ENCODE measurements at places on chromosomes 11 and 22. TPM values are rescaled to one million over a fixed set of nuclear protein-coding genes. Genes with fewer than 3 reads are reported as not detected.

DNA sequence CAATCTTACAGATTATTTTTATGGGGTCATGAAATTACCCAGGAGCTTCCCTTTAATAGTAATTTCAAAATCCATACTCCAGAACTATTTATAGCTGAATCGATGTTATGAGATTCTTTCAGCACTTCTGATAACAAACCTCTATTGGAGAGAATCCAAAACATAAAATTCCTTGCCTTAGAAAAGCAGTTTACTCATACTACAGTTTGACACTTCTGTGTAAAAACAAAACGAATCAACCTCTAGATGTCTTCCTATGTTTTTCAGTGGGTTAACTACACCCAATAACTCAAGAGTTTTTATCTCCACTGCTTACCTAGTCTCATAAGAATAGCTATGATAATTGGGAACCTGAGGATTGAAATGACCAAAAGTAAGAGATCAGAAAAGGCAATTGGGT is 35.6 kb downstream of the KIF18A start:
- no peak for DNase-seq

- DNase-seq = no peak
Observed at GRCh38 chr22:45285263-45286058, 712 bp downstream of the UPK3A start.

DNA sequence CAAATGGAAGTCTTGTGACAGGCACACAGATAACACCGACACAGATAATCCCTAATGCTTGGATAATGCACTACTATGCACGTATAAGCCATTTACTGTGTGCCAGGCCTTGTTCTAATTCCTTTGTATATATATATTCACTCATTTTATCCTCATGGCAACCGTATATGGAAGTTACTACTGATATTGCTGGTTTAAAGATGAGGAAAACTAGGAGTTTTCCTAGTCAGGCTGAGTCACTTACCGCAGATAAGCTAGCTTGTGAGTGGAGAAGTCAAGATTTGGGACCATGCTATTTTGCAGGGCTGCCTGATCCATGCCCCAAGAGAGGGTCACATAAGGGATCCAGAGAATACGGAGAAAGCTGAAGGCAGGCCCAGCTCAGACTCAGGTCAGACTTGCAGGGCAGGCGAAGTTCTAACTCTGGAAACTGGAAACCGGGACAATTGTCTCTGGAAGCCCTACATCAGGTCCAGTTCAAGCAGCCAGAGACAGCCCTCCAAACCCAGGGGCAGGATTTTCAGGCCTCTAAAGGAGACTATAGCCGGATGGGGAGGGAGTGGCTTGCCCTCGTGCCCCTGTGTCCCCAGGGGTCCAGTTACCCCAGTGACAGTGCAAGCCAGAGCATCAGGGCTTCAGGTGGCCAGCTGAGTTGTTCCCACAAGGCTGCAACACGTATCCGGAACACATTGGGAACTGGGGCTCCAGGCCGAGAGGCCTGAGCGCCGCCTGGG is 534.8 kb downstream of the INSC start:
- DNase-seq = no peak

- DNase-seq = no peak
Observed at GRCh38 chr11:130260742-130261141, 54.0 kb downstream of the ZBTB44 start.

The NRIP3 gene
- total RNA-seq = 1.1 TPM

The TSPAN18 gene
- total RNA-seq = 0.85 TPM

DNA sequence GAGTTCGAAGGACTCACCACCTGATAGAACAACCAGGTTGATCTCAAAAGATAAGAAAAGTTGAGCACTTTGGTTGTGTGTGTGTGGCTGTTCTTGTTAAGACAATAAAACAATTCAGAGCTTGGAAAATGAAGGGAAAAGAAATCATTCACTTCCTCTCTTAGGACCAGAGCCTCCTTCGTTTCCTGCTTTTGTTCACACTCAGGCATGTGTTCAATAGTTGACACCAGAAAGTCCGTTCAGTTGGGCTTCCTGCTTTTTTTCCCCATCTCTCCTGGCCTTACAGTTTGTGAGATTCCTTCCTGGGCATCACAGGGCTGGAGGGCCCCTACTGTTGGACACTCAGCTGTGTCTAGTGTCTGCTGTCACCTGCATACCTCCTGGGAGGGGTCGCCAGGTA is 48.0 kb downstream of the TSPAN18 start:
- DNase-seq = no peak

DNA sequence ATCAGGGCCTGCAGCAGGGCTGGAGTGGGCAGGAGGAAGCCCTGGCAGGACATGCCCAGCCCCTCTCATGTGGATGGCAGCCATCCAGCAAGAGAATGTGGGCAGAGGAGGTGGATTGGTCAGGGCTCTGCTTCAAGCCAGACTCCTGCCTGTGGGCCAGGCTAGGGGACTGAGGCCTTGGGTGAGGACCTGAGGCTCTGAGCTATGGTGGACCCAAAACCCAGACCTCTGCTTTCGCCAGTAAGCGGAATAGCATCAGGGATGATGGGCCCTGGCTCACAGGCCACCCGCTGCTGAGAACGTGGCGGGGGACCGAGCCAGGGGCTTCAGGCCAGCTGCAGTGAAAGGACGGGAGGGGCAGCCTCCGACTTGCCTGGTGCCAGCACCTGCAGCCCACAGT is 57.4 kb downstream of the LINC01488 start:
- no peak for DNase-seq

- DNase-seq = no peak
Observed at GRCh38 chr11:81915045-81915444, 818.6 kb downstream of the FAM181B start.

DNA sequence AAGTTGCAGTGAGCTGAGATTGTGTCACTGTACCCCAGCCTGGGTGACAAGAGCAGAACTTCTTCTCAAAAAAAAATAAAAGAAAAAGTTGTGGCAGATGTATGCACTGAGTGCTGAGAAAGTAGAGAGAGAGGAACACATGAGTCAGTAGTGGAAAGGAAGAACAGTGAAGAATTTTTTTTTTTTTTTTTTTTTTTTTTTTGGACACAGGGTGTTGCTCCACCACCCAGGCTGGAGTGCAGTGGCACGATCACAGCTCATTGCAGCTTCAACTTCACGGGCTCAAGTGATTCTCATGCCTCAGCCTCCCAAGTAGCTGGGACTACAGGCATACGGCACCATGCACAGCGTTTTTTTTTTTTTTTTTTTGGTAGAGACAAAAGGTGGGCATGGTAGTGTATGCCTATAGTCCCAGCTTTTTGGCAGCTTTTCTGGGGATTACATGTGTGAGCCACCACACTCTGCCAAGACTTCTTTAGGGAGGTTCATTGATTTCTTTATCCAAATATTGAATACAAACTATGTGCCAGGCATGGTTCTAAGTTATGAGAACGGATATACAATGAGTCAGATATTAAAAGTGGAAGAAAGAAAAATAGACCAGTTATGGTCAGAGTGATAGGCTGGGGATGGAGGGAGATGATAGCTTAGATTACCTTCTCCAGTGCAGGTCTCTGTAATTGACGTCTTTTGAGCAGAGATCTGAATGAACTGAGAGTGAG is 62.0 kb downstream of the YAP1 start:
- no peak for DNase-seq

- DNase-seq = no peak
Observed at GRCh38 chr22:45093609-45094008, 70.1 kb upstream of the NUP50 start.
